ENCODE measurements at places on chromosomes 16 and 17.
A peak's percentile ranks its signal among the peaks of the same experiment; 100 is the strongest.

GRCh38 chr17:60743799-60744198, 66.1 kb downstream of the BCAS3 start:
- DNase-seq, result no peak

GRCh38 chr17:78736526-78737079, 45.5 kb downstream of the CYTH1 start:
- no peak for DNase-seq

DNA sequence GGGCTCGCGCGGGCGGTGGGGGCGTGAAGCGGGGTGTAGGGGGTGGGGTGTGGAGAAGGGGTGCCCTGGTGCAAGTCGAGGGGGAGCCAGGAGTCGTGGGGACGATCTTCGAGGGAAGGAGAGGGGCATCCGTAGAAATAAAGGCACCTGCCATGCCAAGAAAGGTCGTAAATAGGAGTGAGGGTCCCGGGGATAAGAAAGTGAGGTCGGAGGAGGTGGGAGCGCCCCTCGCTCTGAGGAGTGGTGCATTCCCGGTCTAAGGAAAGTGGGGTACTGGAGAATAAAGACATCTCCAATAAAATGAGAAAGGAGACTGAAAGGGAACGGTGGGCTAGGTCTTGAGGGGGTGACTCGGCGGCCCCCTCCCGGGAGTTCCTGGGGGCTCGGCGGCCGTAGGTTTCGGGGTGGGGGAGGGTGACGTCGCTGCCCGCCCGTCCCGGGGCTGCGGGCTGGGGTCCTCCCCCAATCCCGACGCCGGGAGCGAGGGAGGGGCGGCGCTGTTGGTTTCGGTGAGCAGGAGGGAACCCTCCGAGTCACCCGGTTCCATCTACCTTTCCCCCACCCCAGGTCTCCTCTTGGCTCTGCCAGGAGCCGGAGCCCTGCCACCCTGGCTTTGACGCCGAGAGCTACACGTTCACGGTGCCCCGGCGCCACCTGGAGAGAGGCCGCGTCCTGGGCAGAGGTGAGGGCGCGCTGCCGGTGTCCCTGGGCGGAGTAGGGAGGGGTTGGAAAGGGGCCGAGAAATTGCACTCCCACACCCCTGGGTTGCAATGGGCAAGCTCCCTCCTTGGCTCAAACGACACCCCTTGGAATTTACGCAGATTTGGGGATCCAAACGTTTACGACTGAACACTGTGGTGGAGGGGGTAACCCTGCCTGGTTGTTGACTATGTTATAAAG, 888 bp downstream of the CDH1 start:
- no peak for DNase-seq

DNA sequence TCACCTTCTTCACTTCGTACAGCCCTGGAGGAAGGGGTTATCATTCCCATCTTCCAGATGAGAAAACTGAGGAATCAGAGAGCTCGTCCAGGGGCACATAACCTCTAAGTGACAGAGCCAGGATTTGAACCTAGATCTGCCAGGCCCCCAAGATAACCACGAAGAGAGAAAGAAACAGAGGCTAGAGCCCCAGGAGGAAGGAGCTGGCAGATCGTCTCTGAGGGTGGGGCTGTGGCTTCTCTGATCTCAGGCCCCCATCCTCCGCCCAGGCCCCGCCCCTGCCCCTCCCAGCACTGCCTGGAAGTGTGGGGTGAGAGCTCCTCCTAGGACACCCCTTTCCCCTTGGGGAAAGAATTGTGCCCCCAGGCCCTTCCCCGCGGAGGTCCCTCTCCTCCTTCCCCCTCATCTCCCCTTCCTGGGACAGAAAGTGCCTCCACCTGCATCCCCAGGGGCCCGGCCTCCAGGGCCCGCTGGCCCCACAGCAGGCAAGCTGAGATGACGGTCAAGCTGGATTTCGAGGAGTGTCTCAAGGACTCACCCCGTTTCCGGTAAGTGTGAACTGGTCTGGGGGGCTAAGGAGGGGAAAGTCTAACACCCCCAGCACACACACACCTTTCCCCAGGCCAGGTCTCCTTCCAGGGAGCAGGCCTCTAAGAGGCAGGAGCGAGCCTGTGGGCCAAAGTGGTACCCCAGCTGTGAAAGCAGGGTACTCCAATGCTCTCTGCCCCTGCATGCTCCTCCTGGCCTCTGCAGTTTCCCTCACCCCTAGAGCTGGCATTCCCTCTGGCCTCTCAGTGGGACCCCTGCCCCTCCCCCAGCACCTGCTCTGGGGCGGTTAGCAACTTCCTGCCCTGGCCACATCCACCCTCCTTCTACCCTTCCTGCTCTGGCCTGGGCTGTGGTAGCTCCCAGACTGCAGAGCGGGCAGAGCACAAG, at the start of gene ACAP1:
Gene ACAP1, plus strand, starts transcription at position 290 of the 936 bp plus-strand sequence. Its CDS starts 206 bp downstream, at position 496.
- DNase-seq, result peak; percentile 80

DNA sequence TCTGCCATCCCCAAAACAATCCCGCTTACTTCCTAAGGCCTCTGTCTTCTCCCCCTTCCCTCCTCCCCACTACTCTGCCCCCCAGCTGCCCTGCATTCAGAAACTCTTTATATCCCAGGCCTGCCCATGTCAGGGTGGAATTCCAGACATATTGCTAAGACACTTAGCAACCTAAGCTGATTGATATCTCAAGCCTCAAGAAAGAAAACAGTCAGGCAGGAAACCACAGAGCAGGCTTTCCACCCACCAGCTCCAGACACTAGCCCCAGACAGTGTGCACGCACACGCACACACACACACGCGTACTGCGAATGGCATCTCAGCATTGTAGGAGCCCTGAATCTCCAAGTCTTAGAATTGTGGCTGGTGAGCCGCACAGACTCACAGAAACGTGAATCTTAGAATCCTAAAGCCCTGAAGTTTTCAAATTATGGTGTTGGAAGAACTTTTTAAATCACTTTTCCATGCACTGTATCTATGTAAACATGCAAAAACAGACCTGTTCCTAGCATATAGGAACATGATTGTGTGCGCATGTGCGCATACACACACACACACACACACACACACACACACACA, 8.8 kb upstream of the LPCAT2 start:
- no peak for DNase-seq

- DNase-seq, result no peak
Observed at GRCh38 chr16:67914758-67915495, 16.7 kb downstream of the CTRL start.

DNA sequence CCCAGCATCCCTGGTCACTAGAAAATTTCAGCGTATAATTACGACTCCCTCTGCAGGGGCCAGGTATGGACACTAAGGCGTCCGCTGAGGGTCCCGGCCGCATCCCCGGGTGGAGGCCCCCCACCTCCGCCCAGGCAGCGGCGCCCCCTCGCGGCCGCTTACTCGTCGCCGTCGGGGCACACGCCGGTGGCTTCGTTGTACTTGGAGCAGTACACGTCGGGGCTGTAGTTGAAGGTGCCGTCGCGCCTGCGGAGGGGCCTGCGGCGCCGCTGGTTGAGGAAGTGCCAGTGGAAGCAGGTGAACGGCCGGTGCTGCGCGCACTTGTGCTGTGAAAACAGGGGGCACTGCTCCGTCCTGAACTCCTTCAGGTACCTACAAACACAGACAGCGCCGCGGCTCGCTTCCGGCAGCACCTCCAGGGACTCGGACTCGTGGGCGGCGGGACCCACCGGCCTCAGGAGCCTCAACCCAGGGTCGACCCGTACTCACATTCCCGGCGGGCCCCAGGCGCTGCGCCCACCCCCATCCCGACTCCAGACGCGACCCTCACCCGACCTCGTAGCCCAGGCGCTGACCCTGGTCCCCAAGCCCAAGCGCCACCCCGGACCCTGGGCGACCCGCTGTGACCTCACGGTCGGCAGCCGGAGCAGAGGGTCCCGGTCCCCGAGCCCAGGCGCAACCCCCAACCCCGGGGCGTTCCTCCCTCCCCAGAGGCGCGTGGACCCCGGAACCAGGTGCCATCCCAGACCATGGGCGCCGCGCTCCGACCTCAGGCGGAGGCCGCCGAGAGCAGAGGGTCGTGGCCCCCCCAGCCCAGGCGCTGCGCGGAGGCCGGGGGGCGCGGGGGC, 596 bp downstream of the UNKL start:
- DNase-seq, result peak; percentile 35

- DNase-seq, result no peak
Observed at GRCh38 chr16:50613281-50613963, 65.2 kb downstream of the NKD1 start.

All from stimulated activated CD8-positive, alpha-beta memory T cell treated with anti-CD3 and anti-CD28 coated beads, Interleukin-7, amount 100 ng/mL, for 24 hours (primary cell).